ENCODE measurements at places on chromosomes 6 and 20.
A peak's percentile ranks its signal among the peaks of the same experiment; 100 is the strongest.

DNA sequence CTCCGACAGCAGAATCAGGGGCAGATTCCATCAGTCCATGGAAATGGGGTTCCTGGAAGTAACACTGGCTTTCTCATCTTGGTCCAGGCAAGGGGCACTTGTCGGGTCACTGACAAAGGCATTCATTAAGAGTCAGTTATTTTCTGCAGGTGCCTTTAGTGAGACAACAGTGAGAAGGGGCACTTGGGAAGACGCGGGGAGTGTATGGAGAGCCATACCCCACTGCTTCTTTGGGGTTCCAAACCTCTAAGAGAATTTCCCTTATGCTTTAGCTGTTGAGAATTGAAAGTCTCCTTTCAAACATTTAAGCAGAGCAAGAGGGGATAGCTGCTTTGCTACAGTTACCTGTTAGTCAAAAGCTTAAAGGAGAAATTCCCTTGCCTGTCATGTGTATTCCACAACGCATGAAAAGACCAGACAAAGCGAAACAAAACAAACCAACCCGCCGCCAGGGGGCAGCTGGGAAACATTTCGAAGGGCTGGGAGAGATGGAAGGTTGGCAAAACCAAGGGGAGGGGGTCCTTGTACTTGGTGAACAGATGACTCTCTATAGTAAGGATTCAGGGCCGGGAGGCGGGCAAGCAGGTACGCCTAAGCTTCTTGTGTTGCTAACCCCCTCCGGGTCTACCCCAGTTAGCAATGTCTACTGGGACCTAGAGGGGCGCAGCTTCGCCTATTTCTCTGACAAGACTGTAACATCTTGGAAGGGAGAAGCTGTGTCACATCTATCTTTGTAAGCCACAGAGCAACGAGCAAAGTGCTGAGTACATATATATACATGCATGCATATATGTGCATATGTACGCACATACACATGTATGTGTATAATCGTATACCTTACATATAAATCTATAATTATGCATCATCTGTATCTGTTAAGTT lies 474.9 kb upstream of the AGPAT4 start:
- peak; percentile 11 for DNase-seq

DNA sequence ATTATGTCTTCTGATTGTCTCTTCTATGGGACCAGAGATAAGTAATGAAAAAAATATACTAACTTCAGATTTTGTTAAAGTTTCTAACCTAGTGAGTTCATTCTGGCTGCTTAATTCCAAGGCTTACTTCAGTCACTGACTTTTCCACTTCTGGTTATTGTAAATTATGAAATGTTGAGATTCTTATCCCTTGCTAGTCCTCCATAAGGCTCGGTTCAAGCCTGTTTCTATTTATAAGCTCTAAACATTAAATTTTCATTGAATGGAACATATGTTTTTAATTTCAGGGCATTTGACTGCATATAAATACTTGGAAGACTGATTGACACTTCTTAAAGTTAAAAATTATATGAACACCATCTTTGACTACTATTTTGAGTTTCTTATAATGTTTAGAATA lies 23.6 kb upstream of the NKAIN2 start:
- no peak for DNase-seq

- DNase-seq, result no peak
These were observed 1.4 kb upstream of the SSR1 start for GRCh38 chr6:7314414-7314813.

DNA sequence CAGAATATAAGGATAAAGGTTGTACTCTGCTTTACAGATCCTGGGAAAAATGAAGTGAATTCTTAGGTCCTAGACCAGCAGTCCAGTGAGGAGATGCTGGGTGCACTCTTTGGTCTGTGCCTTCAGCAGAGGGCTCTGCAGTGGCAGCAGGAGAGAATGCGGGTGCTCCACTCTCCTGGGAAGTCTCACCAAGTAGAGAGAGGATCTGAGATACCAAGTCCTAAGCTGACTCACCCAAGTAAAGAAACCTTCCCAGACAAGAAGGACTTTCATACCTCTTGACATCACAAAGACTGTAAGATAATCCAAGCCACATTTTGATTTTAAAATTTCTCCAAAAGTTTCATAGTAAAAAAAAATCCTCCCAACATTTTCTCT lies 116.9 kb upstream of the EMILIN3 start:
- DNase-seq, result no peak

DNA sequence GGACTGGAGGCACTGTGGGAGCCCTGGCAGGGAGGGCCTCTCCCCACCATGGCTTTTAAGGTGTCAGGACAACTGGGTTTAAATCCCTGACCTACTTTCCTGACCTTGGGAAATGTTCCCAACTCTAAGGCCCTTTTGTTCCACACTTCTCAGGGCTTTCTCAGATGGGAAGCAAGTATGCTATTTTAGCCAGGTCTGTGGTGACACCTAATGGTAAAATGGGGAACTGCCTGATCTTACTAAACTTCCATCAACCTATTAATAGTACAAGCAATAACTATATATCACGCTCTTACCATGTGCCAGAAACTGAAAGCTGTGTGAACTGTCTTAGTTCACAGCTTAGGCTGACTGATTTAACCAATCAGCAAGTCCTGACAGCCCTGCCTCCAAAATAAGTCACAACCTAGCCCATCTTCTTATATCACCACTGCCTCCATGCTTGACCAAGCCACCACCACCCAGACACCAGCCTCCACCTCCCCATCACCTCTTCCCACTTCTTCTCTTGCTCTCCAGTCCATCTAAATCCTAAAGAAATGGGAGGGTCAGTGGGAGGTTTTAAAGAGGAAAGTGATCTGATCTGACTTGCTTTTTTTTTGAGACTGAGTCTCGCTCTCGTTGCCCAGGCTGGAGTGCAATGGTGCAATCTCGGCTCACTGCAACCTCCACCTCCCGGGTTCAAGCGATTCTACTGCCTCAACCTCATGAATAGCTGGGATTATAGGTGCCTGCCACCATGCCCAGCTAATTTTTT lies 6.9 kb upstream of the BLCAP start:
- DNase-seq, result peak; percentile 74

GRCh38 chr6:150230832-150231524 lies 88.1 kb downstream of the PPP1R14C start:
- DNase-seq, result no peak

GRCh38 chr6:44255871-44256774 lies 1.2 kb downstream of the SLC35B2 start:
- DNase-seq, result no peak

DNA sequence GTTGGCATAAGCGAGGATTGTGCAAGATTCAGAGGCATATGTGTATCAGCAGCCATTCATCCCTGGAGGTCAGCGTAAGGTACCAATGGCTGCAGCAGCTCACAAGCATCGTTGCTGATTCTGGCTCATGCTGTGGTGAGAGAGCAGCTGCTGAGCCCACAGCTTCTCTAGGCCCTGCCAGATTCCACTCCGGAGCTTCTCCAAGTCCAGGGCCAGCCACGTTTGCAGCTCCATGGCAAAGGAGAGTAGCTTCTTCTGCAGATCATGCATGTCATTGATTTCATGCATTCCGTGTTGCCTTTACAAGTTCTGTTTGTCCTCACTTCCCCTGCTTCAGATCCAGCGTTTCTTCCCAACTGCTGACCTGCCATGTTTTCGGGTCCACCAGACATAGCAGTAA lies 474.8 kb upstream of the ID4 start:
- DNase-seq, result no peak

DNA sequence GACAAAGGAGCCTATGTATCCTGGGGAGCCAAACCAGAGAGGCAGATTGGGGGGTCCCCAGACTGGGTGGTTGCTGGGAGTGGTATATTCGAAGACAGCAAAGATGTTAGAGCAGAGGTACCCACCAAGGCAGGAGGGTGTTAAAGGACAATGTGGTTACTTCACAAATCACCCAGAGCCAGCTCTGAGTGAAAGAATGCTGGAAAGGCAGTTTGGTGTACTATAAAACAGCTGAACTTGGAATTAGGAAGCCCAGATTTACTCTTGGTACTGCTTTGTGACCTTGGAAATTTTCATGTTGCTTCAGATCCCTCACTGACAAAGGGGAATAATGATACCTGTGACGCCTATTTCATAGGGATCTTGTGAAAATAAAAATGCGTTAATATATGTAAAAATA lies 121.6 kb downstream of the CD164 start:
- no peak for DNase-seq

- DNase-seq, result no peak
These were observed 9.1 kb upstream of the SF3B5 start for GRCh38 chr6:144104488-144104887.

DNA sequence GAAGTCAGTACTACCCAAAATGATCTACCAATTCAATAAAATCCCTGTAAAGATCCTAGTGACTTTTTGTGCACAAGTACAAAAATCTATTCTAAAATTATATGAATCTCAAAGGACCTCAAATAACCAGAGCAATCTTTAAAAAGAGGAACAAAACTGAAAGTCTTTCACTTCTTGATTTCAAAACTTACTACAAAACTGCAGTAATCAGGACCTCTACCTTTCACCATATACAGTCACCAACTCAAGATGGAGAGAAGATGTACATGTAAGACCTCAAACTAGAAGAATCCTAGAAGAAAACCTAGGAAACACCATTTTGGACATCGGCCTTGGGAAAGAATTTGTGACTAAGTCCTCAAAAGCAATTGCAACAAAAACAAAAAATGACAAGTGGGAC lies 109.5 kb upstream of the CD93 start:
- no peak for DNase-seq

DNA sequence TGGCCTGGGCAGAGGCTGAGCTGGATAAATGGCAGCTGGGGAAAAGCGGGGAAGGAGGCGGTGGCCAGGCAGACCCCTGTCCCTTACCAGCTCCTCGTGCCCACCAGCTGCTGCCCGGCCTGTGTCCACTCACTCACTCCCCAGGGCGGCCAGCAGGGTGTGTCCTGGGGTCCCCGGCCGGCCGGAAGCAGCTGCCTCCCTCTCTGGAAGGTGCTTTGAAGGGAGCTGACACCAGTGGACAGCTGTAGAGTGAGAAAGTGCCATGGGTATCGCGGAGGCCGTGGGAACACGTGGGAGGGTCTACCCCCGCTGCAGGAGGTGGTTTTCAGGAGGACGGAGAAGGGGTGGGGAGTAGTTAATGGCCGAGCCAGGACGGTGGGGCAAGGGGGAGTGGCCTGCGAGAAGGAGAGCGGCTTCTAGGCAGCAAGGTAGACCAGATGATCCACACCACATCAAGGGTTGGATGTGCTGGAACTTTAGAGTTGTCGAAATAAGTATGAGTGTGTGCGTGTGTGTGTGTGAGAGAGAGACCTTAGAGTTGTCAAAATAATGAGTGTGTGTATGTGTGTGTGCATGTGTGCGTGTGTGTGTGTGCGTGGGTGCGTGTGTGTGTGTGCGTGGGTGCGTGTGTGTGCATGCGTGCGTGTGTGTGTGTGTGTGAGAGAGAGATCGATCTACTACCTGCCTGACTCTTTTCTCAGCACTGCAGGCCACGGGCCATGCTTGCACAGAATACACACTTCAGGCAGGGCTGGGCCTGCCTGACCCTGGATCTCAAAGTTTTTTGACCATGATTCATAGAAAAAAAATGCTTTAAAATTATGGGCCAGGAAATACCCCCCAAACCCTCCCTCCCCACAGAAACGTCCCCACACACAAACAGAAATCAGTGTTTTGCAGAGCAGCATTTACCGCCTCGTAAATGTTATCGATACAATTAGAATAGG lies 43.9 kb downstream of the CDH4 start:
- no peak for DNase-seq

- no peak for DNase-seq
These were observed 983 bp upstream of the KCNQ5 start for GRCh38 chr6:72620871-72621290.

- no peak for DNase-seq
These were observed 35.2 kb downstream of the FAM184A start for GRCh38 chr6:119043265-119043664.

- DNase-seq, result no peak
These were observed 150.2 kb upstream of the OGFRL1 start for GRCh38 chr6:71138376-71138775.

DNA sequence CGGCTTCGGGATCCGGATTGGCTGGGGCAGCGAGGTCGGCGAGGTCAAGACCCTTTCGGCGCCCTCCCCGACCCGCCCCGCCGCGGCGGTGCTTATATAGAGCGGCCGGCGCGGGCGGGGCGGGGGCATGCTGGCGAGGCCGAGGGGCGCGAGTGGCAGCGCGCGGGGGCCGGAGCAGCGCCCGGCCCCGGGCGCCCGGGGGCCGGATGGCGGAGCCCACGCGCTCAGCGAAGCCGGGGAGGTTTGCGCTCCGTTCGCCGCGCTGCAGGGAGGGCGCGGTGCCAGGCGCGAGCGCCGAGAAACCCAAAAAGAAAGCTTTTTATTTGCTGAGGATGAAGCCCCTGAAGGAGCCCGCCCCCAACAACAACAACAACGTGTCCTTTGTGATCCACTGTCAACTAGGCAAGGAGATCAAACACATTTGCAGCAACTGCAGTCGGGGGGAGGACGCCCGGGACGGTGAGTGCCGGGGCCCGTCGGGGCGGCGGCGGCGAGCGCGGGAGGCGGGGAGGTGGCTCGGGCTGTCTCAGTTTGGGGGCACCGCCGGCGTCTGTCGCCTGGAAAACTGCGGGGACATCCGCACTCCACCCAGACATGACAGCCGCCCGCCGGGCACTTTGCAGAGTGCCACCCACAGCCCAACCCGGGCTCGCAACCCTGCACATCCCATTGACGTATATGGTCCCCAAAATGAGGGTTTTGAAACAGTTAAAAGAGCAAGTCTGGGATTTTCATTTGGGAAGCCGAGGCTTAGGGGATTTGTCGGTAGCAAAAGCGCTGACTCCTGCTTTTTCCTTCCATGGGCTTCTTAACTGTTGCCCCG lies 297.3 kb downstream of the PHACTR1 start:
- peak; percentile 39 for DNase-seq

DNA sequence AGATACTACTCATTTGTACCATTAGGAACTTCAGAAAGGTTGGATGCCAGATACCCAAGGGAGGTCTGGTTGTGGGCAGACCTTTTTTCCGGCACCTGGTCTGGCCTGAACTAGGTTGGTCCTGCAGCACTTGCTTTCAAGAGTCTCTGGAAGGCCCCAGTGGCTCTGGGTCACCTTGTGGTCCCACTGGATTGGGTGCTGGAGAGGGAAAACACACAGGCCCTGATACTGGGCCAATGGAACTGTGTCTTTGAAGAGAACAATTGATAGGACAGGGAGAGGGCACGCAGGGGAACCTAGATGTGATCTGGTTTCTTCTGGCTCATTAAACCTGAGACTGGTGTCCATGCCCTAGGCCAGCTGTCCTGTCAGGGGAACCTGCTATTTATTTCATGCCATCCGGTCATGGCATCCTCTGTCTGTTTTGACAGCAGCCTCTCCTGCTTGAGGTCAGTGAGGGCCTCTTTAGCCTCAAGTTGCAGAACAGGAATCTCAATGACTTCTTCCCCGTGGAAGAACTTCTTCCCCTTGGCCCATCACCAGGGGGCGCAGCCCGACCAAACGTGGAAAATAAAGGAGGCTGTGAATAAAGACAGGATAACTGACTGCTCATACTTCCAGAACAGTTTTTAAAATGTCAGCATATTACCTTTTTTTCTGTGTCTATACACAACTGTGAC lies 25.0 kb downstream of the TAF8 start:
- DNase-seq, result peak; percentile 54

Measured in GM20000 (cell line).